ENCODE measurements at places on chromosomes 6 and 20.

DNA sequence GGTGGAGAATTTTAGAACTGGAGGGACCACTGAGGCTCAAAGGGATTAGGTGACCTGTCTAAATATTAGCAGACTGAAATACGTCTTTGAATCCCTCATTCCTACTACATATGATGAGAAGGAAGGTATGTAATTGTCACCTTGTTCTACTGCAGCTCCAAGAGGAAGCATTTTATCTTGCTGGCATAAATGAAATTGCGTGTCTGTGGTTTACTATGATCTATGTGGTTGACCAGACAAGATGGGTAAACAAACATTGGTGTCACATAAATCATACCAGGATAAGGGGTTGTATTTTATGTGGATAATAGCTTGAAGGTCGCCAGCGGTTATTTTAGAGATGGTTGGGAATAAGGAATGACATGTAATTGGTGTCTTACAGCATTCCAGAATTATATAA is 78.2 kb downstream of the LAMA4 start:
- no peak for DNase-seq

DNA sequence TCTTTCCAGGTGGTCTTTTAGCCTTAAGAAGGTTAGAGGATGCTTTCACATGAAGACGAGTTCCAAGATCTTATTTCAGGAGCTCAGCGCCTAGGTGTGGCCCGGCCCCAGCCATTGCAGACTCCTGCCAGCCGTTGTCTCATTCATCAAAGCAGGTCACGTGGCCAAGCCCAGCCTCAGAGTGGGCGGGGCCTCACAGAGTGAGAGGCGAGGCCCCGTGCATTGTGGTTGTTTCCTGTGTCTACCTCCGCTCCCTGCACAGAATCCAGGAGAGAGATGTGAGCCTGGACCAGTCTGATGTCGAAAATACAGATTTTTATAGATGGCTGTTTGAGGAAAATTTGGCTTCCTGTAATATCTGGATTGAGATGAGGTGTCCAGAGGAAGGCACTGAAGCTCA is 49.2 kb upstream of the CST5 start:
- DNase-seq = peak; percentile 20

DNA sequence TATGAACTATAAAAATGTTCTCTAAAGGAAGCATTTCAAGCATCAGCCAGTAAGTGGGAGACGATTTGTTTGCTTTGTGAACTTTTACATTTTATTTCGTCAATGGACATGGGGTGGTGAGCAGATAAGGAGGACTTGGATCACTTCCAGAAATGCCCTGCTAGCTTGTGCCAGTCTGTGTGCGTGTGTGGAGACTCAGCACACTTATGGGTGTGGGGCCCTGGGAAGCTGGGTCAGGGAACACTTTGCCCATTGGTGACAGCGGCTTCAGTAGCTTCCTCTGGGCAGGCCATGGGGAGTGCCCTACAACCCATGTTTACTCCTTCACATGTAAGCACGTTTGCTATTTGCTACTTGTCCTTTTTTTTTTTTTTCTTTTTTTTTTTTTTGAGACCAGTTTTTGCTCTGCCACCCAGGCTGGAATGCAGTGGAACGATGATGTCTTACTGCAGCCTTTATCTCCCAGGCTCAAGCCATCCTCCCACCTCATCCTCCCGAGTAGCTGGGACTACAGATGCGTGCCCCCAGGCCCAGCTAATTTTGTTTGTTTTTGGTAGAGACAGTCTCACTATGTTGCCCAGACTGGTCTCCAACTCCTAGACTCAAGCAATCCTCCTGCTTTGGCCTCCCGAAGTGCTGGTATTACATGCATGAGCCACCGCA is 24.2 kb downstream of the PRDM1 start:
- DNase-seq = no peak

DNA sequence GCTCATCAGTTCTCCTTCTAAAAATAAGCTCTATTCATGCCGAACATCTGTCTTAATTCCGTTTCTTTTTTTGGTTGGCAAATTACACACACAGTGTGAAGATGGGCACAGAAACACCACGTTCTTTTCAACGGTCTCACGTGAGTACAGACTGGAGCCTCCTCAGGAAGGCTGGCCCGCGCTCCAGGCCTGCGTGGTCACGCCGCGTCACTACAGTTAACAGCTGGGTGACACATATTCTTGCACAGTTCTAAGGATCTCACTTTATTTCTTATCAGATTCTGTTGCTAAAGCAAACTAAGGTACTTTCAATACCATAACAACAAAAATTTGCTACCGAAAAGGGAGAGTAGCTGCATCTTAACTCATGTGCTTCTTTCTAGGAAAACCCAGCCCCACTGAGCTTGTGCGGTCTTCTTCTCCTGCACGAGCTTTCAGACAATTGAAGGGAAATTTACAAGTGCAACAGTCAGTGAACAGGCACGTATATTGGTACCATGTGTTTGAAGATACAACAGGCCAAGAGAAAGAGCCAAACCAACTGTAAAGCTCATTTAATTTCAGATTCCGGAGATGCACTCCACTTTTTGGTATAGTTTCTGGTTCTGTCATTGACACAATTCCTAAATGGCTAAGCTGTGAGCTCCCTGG is 55.6 kb upstream of the MPC1 start:
- no peak for DNase-seq

DNA sequence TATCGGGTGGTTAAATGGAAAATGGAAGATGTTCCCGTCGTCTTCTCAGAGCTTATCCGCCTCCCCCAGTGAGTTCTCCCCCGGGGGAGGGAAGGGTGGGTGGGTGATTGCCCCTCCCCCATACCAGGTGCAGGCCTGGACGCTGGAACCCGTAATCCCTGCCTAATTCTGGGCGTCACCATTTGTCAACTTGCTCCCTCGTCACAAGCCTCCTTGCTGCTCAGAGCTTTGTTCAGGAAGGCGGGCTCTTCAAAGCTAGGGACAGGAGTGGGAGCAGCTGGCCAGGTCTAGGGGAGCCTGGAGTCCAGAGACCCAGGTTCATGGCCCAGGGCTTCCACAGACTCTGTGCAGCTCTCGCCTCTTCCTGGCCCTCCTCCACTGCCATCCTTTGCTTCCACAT is 25.6 kb downstream of the CDH22 start:
- no peak for DNase-seq

DNA sequence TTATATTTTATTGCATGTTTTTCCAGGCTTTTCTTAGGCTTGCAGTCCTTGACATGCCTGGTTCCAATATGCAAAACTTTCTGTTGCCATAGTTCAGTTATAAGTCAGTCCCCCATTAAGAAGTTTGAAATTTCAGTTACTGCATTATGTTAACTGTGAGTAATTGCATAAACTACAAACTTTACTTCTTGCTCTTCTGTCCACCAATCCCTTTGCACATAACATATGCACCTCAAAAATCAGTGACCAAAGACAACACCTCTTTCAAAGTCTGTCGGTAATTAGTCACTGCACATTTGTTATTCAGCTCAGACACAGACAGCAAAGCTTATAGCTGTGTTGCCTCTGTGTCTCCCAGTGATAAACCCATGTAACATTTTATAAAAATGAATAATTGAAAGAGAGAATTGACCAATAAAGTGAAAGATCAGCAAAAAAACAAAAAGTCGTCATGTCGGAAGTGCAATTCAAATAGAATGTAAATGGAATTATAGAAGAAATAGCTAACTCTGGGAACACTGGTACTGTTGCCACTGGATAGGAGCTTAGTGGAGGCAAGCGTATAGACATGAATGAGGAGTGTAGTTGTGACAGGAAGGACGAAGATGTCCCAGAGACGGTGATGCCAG is 50.3 kb upstream of the BTBD3 start:
- DNase-seq = no peak

DNA sequence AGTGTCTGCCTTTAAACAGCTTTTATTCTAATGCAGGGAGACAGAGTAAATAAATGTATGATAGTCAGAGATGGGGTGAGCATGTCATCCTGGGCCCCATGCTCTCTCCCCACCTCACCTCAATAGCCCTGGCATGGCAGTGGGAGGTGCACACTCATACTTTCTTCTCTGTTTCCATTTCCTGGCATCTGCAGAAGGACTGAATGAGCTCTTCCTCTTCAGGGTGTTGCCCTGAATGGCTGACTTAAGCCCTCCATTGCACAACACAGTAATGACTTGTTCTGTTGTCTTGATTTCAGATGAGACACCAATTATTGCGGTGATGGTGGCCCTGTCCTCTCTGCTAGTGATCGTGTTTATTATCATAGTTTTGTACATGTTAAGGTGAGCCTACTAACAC is 57.0 kb upstream of the GNRH2 start:
- DNase-seq = no peak

DNA sequence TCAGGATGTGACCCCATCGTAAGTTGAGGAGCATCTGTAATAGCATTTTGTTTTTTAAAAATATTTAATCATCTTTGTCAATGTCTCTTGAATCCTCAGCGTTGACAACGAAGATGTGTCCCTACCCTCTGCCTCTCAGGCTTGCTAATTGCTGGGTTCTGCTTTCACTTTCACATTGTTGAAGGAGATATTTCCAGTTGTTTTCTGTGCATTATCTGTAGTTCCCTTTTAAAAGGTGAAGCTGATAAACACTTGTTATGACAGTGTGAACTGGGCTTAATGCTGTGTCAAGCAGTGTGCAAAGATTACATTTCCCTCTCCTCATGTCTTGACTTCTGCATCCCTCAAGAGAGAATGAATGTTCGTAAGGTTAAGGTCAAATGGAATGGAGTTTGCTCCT is 54.9 kb downstream of the CSE1L start:
- DNase-seq = no peak

DNA sequence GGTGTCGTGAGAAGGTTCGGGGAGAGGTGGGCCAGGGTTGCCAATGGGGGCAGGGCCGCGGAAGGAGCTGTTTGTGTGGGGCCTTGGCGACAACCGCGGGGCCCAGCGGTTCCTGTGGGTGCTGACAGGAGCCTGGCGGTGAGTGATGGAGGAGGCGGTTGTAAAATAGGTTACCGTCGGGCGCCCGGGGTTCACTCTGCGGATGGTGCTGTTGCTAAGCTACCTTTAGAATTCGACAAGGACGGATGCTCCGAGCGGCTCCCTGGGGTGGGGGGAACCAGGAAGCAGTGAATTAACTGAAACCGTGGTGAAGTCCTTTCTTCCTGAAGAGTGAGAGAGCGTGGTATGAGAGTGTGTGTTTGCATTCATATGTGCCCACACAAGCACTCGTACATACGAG is 61.7 kb downstream of the CDH22 start:
- DNase-seq = no peak

GRCh38 chr6:148999501-148999900 is 252.7 kb downstream of the UST start:
- no peak for DNase-seq

- no peak for DNase-seq
These were observed 217.3 kb upstream of the RREB1 start for GRCh38 chr6:6890400-6890858.

All from RPMI8226 (cell line).